ENCODE measurements at places on chromosomes 5 and 9.

DNA sequence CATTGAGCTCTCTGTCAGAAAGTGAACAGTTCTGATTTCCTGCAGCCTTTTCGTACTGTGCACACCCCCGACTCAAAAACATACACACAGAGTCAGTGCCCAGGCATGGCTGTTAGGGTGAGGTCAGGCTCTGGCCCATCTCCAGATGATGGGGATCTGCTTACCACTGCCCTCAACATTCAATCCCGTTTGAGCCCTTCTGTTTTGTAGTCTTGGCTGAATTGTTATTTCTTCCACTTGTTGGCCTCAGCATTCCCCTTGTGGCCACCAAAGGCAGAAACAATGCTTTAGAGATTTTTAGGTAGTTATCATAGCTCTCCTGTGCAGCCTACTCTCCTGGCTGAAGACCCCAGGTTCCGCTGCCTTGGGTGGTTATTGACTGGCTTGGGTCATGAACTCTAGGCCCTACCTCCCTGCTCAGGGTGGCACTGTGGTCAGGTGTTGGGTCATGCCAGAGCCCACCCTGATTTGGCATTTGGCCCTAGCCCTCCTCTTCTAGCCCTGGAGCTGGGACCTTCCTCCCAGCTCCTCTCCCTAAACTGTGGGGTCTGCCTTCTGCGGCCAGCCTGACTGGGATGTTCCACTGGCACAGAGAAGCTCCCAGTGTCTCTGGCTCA is 7.8 kb upstream of the MYOZ3 start:
- no peak for DNase-seq

DNA sequence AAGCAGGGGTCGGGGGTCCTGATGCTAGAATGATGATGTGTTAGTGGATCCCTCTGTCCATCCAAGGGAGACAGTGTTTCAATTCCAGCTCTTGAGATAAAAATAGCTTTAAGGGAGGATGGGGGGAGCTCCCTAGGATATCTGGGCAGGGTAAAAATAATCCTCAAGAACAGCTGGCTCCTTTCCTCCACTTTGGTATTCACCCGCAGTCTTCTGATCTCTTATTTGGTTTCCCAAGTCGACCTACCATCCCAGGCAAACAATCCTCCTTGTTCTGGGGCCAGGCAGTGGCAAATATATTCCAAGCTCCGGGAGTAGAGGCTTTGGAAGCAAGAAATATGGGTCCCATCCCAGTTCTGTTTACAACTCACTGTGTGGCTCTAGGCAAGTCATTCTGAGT is 14.5 kb upstream of the COL27A1 start:
- DNase-seq, result no peak

GRCh38 chr9:125377584-125378250 is 116.1 kb downstream of the GAPVD1 start:
- no peak for DNase-seq

- DNase-seq, result no peak
Measured at GRCh38 chr5:144832416-144832815, 661.7 kb downstream of the KCTD16 start.

DNA sequence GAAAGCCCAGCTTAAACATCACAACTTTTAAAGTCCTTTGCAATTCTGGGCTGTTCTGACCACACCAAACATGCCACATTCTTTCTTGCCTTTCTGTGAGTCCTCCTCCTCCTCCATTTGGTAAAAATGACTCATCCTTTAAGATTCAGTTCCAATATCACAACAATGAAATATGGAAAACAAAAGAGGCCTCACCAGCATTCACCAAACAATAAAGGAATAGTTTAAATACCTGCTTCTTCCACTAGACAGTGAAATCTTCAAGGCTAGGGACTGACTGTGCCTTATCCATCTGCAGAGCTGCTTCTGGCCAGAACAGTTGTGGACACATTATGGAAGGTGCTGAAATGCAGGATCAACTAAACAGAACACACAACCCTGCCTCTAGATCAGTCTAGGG is 36.0 kb downstream of the NR6A1 start:
- DNase-seq, result no peak

- no peak for DNase-seq
Measured at GRCh38 chr5:43798740-43799139, 195.8 kb downstream of the NNT start.

- no peak for DNase-seq
Measured at GRCh38 chr5:40385544-40385943, 294.2 kb upstream of the PTGER4 start.

All from GM18507 (cell line).